Left forelimb (tissue), 1 donor: ENCODE measurements at places on chromosomes 11 and 22.

GRCh38 chr22:47266329-47266728 lies 503.9 kb downstream of the TBC1D22A start:
- peak; percentile 57 for DNase-seq

DNA sequence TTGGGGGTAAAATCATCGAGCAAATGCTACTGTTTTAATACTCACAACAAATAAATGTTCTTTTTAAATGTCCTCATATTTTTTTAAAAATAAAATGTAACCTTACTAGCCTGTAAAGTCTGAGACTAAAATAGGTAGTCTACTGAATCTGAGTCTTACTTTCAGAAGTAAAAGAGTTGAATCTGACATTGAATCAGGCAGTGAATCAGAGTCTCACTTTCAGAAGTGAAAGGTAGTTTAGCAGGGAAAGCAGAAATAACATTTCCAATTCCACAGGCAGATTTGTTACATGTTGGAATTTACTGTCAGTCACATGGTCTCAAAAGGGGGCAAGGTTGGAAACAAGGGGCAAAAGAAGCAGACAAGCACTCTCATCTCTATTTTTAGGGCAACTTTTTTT lies 143.0 kb downstream of the ELP4 start:
- no peak for DNase-seq

- no peak for DNase-seq
These were observed 179.0 kb downstream of the GRM5 start for GRCh38 chr11:88886796-88887195.

DNA sequence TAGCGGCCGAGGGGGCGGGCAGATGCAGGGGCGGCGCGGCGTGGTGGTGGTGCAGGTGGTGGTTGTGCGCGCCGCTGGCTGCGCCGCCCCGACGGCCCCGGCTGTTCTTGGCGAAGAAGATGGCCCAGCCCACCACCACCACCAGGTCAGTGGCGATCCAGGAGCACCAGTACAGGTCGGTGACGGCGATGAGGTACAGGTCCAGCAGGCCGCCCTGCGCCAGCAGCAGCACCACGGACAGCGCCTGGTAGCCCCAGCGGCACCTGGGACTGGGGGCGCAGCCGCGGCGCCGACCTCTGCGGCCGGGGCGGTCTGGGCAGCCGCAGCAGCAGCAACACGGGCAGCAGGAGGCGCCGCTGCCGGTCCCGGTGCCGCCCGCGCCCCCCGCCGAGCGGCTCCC lies 879 bp downstream of the TMEM121B start:
- peak; percentile 81 for DNase-seq

GRCh38 chr22:37378642-37379058 lies 48.6 kb downstream of the ELFN2 start:
- no peak for DNase-seq

DNA sequence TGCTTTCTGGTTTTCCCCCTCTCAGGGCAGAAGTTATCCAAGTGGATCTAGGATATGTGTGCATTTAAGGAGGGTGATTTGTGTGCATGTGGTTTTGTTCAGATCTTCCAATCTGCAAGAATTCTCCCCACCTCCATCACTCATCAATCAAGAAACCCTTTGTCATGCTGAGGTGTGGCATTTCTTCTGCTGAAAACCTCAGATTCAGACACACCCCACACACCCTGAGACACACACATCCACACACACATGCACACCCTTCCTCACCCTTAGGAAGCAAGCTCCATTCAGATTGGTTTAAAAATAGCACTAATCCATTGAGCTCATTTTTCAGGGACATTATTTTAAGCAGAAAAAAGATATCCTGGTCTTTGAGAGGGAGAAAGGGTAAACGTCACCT lies 106.1 kb upstream of the HSD17B12 start:
- no peak for DNase-seq

DNA sequence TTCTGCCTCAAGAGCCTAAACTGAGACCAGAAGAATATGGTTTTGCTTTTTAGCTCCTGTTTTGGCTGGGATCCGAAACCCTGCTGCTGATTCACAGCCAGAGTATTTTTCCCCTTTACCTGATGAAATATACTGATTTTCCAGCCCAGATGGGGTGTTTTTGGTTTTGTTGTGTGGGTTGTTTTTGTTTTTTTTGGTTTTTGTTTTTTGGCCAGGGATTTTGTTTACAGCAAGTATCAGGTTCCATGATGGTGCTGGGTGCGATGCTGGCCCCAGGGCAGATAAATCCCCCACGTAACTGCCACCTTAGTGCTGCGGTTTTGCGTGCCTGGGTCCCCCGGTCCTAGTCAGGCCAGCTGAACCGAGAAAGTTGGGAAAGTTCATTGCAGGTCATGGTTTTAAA lies 103.7 kb downstream of the ZBTB16 start:
- DNase-seq: no peak
